ENCODE measurements at places on chromosomes 1 and 21.
A peak's percentile ranks its signal among the peaks of the same experiment; 100 is the strongest.

- DNase-seq = no peak
Measured at GRCh38 chr21:41605178-41605933, 97.4 kb upstream of the TMPRSS2 start.

- no peak for DNase-seq
Measured at GRCh38 chr1:220528679-220529501, 954 bp downstream of the MARK1 start.

DNA sequence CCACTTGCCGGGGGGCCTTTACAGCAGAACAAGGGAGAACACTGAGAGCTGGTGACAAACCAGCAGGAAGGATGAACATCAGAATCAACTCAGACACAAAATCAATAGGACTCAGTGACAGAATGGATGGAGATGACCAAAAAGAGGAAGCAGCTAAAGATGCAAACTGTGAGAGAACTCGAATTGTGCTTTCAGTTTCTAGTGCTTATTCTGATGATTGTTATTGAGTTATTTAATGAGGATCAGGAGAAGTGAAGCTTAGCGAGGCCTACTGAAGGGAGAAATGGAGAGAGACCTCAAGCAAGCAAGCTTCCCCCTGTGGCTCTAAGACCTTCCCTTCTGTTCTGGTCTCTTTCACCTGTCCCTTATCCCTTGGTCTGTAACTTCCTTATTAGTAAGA, 30.3 kb upstream of the TMEM125 start:
- no peak for DNase-seq

DNA sequence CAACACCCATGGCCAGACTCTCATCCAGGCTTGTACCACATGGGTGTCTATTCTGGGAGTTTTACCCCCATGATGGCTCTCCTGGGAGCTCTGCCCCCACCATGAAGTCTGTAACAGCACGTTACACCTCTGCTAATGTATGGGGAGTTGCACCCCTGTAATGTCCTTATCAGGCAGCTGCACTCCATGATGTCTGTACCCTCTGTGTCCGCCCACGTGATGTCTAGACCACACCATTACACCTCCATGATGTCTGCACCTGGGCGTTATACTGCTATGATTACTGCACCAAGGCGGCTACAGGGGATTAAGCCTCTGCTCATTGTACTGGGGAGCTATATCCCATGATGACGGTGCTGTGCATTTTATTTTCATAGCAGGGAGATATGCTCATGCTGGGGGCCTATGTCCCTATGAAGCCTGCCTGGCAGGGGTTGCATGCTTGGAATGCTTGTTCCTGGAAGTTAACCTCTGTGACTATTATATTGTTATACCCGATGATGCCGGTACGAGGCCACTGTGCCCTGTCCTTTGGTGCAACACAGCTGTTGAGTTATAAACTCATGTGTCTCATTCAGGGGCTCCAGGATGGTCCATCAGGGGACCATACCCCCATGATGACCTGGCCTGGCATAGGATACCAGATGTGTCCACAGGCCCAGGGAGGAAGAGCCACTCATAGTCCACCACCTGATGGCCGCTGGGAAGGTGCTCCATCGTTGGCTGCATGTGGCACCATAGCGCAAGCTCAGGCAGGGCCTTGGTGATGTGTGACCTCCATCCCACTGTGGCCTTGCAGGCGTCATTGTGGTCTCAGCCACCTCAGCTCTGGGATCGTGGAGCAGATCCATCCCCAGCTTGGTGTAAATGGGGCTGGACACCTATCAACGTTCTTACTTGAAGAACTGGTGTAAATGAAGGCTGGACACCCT, 12.1 kb downstream of the PTPRF start:
- DNase-seq = no peak

- peak; percentile 92 for DNase-seq
Measured at GRCh38 chr1:2546515-2547209, 9.5 kb upstream of the TNFRSF14 start.

- DNase-seq = peak; percentile 71
Measured at GRCh38 chr1:84862810-84863251, 30.2 kb downstream of the LPAR3 start.

DNA sequence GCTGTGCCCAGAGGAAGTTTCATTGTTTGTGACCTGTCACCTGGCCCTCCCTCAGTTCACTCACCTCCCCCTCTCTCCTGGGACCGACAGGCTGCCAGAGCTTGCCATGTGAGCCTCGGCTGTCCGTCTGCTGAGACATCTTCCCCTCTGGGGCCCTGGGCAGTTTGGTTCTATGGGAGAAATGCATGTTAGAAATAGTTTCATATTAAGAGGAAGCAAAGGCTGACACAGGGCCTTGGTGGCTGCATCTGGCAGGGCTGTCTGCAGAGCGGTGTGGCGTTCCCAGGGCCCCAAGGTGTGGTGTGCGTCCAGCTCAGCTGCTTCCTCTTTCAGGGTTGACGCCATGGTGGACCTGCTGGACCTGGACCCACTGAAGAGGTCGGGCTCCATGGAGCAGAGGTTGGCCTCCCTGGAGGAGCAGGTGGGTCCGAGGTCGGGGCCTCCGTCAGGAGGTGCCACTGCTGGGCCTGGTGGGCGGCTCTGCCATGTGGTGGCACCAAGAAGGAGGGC, 31.9 kb upstream of the LRRC3 start:
- no peak for DNase-seq

GRCh38 chr1:89719502-89720306, 86.8 kb downstream of the LRRC8C start:
- DNase-seq = peak; percentile 33

- peak; percentile 47 for DNase-seq
Measured at GRCh38 chr1:20361805-20362381, 71.2 kb downstream of the VWA5B1 start.

DNA sequence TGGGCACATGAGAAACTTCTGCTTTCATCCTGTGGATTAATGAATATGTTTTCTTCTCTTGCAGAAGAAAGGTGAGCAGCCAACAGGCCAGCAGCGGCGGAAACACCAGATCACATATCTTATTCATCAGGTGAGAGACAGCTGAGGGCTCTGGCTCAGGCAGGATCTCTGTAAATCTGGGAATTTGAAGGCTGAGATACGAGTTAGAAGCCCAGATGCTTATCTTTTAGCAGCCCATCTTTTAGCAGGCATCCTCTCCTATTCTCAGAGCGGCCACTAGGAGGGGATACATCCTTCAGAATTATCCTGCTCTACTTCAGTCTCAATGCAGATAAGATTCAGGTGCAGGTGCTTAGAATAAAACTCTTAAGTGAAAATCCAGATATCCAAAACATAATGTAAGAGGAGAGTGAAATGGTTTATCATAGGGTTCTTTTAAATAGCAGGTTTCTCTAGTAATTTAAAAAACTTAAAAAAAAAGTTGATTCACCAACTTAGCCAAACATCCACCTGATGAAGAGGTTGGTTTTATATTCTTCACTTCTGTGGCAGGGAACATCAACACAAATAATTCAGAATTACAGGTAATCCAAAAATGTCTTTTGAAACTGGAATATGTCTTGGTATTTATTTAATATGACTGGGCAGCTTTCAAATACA, 19.3 kb downstream of the SH2D2A start:
- DNase-seq = peak; percentile 77

GRCh38 chr1:18989896-18990295, 33.4 kb upstream of the IFFO2 start:
- DNase-seq = no peak

DNA sequence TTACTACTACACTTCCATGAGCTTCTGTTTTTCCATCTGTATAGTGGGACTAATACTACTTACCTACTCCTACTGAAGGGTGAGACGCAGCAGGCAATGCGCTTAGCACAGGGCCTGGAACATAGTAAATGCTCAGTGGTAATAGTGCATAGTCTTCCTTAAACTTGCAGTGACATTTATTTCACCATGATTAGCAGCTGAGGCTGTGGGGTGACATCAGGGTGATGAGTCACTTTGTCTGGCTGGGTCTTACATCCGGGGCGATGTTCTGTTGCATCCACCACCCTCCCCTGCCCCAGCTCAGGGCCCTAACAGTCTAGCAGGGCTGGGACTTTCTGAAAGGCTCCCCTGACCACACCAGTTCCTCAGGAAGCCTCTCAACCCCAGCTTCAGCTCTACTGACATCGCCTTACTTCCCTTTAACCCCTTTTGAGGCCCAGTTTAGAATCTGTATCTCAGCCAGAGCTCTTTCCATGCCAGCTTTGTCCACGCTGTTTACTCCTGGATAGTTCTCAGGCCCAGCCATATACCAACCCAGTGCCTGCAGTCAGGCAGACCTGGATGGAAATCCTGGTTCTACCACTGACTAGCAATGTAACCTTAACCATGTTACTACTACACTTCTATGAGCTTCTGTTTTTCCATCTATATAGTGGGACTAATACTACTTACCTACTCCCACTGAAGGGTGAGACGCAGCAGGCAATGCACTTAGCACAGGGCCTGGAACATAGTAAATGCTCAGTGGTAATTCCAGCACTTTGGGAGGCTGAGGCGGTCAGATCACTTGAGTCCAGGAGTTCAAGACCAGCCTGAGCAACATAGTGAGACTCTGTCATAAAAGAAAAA, 66.3 kb downstream of the CD58 start:
- DNase-seq = peak; percentile 96

GRCh38 chr1:169466259-169467230, 19.2 kb downstream of the SLC19A2 start:
- DNase-seq = peak; percentile 36

GRCh38 chr1:93042187-93043056, 36.7 kb upstream of the MTF2 start:
- peak; percentile 45 for DNase-seq

DNA sequence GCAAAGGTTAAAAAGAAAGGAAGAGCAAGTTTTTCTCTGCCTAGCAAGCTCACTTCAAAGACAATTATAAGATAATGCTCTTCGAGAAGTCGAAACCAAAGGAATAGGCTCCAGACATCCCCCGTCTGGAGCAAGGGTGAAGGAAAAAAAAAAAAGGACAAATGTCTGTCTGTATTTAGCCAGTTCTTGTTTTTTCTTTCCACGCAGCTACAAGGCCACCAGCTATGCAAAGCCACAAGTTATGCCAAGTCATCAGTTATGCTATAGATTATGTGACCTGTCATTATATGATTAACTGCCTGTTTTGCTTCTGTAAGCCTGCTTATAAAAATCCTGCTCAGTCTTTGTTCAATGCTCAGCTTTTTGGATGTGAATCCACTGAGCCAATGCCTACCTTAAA, 2.4 kb upstream of the THEM5 start:
- DNase-seq = no peak

GRCh38 chr1:112358061-112358770, 37.8 kb upstream of the CTTNBP2NL start:
- DNase-seq = no peak

GRCh38 chr1:94339206-94339927, 78.8 kb upstream of the ABCD3 start:
- DNase-seq = no peak

DNA sequence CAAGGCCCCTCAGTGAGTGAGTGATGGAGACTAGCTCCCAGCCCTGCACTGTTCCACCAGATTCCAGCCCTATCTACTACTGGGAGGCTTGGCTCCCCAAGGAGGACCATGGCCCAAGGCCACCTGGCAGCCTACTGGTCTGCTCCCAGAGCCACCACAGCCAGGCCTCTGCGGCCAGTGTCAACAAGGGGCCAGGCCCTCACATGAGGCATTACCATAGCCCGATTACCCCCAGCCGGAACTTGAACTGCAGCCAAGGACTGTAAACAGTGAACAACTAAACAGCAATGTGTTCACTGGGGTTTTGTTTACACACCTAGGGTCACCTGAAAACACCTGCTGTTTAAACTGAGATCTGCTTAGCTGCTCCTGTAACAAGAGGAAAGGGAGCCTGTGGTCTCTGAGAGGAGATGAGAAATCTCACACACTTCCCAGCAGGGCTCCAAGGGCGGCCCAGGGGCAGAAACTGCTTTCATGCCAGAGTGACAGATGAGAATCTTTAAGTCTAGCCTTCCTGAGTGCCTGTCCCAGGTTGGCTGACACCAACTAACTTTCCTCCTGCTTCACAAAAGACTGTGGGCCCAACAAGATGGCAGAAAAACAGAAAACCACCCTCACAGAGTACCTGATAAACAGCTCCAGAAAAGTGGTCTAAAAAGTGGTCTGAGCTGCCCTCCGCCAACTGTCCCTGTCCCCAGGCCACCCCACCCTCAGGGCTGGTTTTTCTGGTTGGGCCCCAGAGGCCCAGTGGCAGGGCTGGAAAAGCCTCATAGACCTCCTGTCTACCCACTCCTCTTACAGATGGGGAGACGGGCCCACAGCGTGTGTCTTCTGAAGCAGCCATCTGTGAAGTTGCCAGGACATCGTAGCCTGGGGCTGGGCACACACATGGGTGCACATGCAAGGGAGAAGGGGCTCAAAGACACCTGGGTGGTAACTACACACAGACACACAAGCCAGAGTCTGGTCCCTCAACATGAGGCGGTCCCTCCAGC, 28.8 kb downstream of the MEF2D start:
- DNase-seq = no peak

- no peak for DNase-seq
Measured at GRCh38 chr1:67711158-67711854, 26.3 kb downstream of the GADD45A start.

- no peak for DNase-seq
Measured at GRCh38 chr1:31795801-31796621, 19.8 kb downstream of the SPOCD1 start.

DNA sequence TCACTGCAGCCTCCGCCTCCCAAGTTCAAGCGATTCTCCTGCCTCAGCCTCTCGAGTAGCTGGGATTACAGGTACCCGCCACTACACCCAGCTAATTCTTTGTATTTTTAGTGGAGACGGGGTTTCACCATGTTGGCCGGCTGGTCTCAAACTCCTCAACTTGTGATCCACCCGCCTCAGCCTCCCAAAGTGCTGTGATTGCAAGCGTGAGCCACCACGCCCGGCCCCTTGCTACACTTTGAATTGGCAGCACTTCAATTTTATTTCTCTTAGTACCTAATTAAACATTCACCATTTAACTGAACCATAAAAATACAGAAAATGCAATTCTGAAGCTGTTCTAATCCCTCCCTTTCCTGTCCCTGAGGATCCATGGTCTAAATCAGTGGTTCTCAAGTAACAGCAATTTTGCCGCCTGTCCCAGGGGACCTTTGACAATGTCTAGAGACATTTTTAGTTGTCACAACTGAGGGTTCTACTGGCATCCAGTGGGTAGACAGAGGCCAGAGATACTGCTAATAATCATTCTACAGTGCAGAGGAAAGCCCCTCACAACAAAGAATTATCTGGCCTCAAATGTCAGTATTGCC, 4.3 kb upstream of the BCL2L15 start:
- no peak for DNase-seq

- DNase-seq = no peak
Measured at GRCh38 chr1:29671446-29672356, 435.4 kb downstream of the PTPRU start.

DNA sequence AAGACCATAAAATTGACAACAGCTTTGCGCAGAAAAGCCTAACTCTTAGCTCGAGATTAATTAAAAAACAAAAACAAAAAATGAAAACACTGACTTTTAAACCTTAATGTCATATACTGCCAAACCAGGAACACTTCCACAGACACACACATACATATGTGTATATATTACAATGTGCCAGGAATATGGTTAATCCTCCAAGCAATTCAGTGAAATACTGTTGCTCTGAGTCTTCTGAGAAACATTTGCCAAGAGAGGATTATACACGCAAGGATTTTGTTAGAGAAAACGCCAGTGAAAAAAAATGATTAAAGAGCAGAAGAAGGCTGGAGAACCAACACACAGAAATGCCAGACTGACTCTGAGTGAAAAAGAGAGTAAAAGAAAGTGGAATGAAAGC, 116.7 kb upstream of the CHRM3 start:
- no peak for DNase-seq
